ENCODE measurements at places on chromosomes 5 and 9.

- peak; percentile 65 for DNase-seq
These were observed 49.9 kb downstream of the ZFAND5 start for GRCh38 chr9:72315089-72315509.

GRCh38 chr9:16664211-16664610 is 206.3 kb downstream of the BNC2 start:
- peak; percentile 37 for DNase-seq

DNA sequence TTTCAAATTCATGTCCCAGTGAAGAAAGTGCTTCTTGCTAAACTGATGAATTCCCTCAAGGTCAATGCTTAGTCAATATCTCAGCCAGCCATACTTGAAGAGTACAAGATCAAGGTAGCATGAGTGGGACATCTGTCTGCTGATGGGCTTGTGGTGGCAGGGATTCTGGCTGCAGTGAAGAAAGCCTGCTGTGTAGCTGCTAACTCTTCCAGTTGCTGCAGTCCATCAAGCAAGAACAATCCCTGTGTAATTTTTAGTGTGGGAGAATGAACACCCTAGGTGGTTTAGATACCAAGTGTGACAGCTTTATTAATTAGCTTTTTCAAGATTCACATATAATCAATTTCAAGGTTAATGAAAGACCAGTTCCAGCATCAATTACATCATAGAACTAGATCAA is 443.9 kb downstream of the TAF11L14 start:
- no peak for DNase-seq

DNA sequence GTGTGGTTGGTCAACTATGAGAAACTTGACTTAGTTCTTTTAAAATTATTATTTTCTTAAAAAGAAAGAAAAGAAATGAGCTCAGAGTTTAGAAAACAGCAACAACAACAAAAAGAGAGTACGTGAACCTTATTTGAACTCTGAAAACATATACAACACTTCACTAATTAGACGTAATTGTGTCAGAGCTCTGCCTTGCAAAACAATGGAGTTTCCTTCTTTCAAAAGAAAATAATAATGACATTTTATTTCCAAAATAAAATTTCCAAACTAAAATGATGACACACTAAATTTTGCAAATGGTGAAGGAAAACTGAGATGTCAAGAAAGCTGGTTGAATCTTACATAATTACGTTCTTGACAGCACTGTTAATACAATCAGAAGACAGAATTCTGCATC is 15.4 kb downstream of the ROR2 start:
- DNase-seq = no peak

DNA sequence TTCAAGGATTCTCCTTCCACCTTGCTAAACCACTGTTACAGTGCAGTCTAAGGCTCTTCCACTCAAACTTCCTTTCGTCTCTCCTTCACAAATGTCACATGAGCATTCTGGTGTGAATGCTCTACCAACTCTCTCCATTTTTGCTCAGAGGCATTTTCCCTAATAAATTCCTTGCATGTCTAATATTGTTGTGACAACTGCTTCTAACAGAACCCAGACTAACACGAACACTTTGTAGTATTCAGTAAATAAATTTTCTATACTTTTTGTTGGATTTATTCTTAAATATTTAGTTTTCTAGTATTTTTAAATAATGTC is 24.0 kb downstream of the RAPGEF6 start:
- no peak for DNase-seq

- peak; percentile 60 for DNase-seq
These were observed 148.7 kb upstream of the SLC12A2 start for GRCh38 chr5:127934791-127935256.

DNA sequence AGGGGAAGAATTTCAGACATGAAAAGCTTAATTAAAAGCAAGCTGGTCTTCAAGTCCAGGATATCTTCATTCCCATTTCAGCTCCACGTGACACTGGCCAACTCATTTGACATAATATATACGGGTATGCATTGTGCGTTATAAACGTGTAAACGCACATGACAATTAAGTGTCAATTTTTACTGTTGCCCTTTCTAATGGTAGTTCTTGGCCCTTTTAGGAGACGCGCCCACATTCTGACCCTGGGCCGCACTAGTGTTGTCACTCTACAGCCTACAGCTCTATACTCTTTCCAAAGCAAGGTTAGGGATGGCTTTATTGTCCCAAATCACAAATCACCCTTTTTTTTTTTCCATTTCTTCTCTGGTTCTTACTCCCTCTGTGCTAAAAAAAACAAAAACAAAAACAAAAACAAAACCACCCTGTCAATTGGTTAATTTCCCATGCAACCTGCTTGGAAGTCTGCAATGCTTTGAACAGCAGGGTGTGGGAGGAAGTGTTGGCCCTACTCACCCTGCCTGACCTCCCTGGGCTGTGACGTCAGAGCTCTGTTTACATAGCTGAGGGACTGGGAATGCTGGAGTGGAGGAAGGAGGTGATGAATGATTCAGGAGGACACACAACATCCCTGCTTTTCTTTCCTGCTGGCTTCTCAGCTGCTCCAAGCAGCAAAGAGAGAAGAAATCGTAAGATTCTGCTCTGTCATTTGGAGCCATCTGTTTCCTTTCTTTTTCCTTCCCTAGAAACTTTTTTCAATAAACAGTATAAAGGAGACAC is 19.3 kb downstream of the RFK start:
- DNase-seq = peak; percentile 87

DNA sequence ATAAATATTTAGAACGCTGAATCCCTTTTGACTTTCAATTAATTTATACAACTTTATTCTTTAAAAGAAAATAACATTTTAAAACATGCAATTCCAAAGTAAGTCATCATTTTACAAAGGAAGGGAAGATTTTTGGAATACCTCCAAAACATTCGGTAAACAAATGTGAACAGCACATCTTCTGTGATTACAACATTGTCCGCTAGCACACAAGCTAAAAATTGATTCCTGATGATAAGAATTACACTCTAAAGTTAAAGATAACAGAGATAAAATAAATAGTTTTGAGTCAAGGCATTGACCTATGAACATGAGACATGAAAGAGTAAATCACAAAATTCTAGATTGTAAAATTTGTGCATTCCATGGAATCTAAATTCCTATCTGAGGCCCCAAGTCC is 56.2 kb upstream of the TRAF1 start:
- no peak for DNase-seq

GRCh38 chr9:114513055-114513958 is 8.0 kb upstream of the WHRN start:
- no peak for DNase-seq

GRCh38 chr9:129145841-129146292 is 32.2 kb downstream of the IER5L start:
- peak; percentile 98 for DNase-seq

Measured in fibroblast of upper back skin (primary cell).